ENCODE measurements at places on chromosomes 2 and 18.

- DNase-seq, result no peak
These were observed 111.3 kb upstream of the MCFD2 start for GRCh38 chr2:47026748-47027534.

DNA sequence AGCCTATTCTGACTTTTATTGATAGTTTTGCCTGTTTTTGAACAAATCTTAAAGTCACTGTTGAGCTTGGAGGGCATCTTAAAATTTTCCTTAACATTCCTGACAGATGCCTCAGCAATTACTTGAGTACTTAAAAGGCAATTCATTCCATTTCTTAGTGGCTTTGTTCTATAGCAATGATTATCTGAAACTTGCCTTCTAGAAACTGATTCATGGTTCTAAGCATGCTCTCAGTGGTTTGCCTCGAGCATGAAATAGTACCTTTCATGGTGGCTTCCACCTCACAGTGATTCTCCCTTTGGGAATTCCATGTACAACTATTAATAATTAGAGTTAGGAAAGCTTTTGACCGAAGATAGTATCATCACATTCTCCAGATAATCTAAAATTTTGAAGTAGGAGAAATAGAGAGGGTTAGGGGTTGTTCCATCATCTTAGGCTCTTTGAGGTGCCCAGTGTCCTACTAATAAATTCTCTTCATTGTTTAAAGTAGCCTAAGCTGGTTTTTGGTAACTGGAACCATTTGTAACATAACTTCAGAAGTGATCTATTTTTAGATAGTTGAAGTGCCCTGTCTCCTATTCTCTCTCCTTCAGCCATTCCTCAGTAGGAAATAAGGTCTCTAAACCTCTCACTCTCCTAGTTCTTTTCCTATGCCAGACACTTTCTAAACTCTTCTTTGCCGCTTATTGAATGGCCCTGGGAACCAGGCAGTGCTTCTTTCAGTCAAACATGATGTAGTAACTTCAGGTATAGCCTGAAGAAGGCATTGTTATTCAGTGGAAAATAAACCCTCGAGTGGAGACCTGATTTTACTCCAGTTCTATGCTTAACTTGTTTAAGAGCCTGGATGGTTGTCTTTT is 156.1 kb downstream of the HAUS1 start:
- no peak for DNase-seq

GRCh38 chr2:38260469-38260868 is 116.6 kb downstream of the ATL2 start:
- no peak for DNase-seq

DNA sequence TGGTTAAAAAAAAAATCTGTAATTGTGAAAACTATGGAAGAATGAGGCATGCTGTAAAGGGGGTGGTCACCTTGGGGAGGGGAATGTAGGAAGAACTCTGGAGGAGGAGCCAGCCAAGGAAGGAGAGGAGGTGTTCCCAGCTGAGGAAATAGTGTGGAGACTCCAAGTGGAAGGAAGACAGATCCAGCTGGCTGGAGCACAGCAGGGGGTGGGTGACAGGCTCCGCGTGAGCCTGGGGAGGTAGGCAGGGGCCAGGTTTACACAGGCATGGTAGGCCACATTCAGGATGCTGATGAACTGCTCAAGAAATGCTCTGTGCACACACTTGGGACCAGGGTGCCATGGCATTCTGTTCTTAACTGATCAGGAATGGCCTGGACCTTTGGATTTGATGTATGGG is 16.8 kb downstream of the AFF3 start:
- DNase-seq, result no peak

- peak; percentile 37 for DNase-seq
These were observed 128.6 kb upstream of the NYAP2 start for GRCh38 chr2:225270861-225271260.

DNA sequence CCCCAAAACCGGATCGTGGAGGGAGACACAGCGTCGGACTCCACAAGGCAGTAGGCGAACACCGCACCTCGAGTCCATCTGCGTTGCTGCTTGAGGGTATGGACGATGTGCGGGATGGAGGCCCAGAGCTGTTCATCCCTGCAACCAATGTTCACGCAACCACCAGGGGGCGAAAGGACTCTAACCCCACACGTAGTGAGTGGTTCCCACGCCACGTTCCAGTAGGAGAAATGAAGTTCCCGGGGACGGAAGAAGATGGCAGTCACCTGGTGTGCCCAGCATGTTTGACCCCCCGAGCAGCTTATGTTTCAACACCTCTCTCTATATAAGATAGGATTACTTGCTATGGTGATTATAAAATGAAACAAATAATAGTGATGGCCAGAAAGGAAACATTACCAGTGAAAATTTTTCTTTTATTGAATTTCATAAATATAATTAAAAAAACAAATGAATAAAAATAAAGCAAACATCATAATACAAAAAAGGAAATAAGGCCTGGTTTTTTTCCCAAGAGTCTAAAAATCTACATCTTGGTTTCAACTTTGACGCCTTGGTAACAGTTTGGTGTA is 184.3 kb downstream of the SH3BP4 start:
- DNase-seq, result peak; percentile 38

DNA sequence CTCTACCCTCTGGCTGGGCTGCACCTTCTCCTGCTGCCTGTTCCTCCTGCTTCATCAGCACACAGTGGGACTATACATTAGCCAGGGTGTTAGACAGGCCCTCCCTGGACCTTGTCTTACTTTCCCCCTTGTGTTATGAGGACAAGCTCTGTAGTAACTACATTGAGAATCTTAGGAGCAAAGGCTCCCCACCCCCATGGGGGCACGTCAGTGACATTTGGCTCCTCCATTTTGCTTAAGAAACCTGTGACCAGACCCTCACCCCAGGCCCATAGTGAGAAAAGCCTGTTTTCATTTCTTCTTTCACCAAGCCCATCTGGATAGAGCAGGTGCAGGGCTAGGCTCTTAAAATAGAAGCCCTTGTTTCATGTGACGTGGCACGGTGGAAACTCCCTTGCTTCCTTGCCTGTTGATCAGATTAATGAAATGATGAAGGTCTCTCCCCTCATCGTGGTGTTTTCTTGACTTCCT is 146.7 kb downstream of the RPIA start:
- no peak for DNase-seq

GRCh38 chr2:213691351-213691750 is 407.1 kb downstream of the SPAG16 start:
- no peak for DNase-seq

DNA sequence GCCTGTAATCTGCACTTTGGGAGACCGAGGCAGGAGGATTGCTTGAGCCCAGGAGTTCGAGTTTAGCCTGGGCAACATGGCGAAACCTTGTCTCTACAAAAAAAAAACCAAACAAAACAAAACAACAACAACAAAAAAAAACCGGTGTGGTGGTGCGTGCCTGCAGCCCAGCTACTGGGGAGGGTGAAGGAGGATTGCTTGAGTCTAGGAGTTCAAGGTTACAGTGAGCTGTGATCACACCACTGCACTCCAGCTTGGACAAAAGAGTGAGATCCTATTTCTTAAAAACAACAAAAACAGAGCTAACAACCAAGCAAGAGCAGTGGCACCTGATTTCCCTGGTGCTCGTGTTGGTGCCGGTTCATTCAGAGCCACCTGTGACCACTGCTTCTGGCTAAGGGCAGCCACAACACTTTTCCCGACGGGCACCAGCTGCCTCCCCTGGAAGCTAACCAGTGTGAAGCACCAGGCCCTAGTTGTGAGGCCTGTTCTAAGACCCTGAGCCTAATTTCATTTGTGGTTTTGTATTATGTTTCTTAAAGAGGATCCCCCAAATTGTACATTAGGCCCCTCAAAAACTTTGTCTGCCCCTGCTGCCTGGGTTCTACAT is 1.3 kb downstream of the AOX1 start:
- no peak for DNase-seq

GRCh38 chr2:215611609-215612386 is 175.9 kb upstream of the FN1 start:
- no peak for DNase-seq

- DNase-seq, result no peak
These were observed 1.5 kb downstream of the EPB41L5 start for GRCh38 chr2:120014226-120014980.

- no peak for DNase-seq
These were observed 90.9 kb downstream of the GPD2 start for GRCh38 chr2:156526950-156527636.

- no peak for DNase-seq
These were observed 701.8 kb downstream of the NR4A2 start for GRCh38 chr2:155630760-155631159.

DNA sequence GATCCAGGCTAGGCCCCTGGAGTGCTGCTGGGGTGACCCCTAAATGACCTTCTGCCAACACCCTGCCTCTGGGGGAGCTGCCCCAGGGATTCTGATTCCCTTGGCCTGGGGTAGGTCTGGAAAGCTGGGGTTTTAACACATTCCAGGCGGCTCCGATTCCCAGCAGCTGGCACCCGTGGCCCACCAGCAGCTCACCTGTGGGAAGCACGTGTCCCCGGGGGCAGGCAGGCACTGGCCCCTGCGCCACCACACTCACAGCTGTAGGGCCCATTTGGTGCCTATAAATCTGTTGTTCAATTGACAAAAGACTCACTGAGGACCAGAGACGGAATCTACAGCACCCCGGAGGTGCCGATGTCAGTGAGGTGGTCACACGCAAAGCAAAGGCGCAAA is 4.1 kb upstream of the KLHL30 start:
- no peak for DNase-seq

Measured in stimulated activated naive CD8-positive, alpha-beta T cell treated with anti-CD3 and anti-CD28 coated beads, Interleukin-15, amount 100 ng/mL, for 72 hours (primary cell).